Endodermal cell (in vitro differentiated cells): ENCODE measurements at places on chromosomes 2 and 18.
A peak's percentile ranks its signal among the peaks of the same experiment; 100 is the strongest.

GRCh38 chr2:201411421-201411820 lies 39.8 kb downstream of the TRAK2 start:
- no peak for DNase-seq

DNA sequence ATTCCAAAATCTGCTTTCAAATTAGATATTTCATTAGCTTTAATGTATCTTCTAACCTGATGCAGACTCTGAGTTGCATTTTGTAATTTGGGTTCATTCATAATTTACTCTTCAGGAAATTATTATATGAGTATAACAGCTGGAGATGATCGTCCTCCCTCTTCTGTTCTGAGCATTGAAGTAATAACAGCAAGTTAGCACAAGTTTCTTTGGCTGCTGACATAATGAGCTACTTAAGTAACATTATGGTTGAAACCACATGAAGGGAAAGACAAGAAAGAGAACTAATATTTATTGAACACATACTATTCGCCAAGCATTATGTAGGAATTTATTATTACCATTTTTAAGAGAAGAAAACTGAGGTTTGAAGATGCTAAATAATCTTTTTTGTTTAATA lies 75.1 kb downstream of the CPO start:
- DNase-seq: no peak

DNA sequence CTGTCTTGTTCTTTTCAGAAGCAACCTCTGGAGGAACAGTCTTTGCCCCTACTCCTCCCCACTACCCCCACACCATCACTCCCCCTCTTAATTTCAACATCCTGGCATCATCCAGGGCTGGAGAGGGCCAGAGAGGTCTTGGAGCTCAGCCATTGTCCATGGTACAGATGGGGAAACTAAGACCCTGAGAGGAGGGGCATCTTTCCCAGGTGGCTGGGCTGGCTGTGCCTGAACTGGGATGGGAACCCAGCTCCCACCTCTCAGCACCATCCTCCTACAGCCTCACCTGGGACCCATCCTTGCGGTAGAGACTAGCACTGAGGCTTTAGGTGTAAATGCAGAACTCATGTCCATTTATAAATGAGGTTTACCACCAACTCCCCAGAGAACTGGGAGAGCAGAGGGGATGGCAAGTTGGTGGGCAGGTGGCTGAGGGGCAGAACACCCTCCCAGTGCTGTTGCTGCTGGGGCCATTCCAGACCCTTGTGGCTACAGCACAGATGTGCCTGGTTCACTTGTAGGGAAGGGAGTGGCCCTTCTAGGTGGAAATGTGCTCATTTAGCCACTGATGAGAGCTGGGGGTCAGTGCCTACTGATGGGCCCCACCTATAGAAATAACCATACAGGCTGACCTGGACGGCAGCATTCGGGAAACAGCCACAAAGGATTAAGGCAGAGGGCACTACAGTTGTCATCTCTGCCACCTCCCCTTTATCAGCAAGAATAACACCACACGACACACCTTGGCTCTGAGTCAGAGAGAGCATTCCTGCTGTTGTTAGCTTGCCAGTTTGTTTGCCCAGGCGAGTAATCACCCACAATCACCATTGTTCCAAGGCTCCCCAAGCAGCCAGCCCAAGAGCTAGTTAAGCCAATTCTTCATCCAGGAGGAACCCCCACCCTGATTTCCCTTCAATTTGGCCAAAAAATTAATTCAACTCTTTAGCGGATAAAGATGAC lies 2.1 kb downstream of the MLPH start:
- peak; percentile 71 for DNase-seq

DNA sequence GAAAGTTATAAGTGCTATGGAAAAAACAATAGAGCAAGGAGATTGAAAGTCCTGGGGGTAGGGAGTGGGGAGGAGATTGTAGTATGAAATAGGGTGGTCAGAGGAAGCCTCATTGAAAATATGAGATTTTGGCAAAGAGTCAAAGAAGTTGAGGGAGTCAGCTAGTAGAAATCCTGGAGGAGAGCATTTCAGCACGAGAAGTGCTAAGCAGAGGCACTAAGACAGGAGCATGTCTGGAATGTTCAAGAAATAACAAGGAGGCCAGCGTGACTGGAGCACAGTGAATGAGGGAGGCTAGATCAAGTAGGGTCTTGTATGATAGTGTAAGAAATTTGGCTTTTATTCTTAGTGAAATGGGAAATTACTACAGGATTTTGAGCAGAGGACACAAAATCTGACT lies 2.1 kb upstream of the TSPYL6 start:
- DNase-seq: no peak

DNA sequence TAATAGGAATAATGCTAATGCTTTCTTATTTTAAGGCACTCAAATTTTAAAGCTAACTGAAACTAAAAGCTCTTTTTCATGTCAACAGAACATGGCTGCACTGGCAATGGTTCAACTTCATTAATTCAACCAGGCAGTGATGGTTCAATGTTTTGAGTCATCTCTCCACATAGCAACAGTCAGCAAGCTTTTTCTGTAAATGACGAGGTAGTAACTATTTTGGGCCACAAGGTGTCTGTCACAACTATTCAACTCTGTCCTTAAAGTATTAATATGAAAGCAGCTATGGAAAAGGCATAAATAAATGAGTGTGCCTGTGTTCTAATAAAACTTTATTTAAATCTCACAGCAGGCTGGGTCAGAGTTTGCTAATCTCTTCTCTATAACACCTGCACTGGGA lies 1425.6 kb upstream of the PIK3C3 start:
- DNase-seq: no peak

GRCh38 chr18:10826400-10826799 lies 300.6 kb downstream of the NAPG start:
- no peak for DNase-seq

- DNase-seq: no peak
Observed at GRCh38 chr2:43417300-43417699, 178.5 kb downstream of the THADA start.

GRCh38 chr2:224658780-224659405 lies 57.3 kb downstream of the CCDC195 start:
- no peak for DNase-seq

- DNase-seq: peak; percentile 88
Observed at GRCh38 chr2:84741182-84741822, 139.6 kb downstream of the TRABD2A start.

- DNase-seq: peak; percentile 41
Observed at GRCh38 chr2:230925443-230925878, 419 bp upstream of the GPR55 start.

- DNase-seq: no peak
Observed at GRCh38 chr2:218823196-218823855, 8.3 kb downstream of the PRKAG3 start.

GRCh38 chr2:71671895-71672825 lies 218.8 kb downstream of the DYSF start:
- peak; percentile 83 for DNase-seq

DNA sequence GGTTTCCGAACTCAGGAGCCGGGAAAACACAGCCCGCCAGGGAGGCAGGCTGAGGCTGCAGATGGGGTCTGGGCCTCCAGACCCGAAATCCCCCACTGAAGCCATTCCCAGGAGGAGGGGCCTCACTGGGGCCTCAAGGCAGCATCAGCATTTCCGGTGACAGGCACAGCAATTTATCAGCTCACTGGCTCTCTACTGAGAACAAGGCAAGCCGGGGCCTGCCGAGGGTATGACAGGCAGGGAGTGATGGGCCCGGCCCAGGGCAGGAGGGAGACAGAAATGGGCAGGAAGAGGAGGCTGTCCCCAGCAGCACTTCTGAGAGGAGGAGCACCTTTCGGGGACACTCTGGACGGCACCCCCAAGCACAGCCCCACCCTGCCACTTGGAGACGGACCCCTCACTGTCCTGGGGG lies 12.5 kb downstream of the SDC1 start:
- DNase-seq: peak; percentile 62

DNA sequence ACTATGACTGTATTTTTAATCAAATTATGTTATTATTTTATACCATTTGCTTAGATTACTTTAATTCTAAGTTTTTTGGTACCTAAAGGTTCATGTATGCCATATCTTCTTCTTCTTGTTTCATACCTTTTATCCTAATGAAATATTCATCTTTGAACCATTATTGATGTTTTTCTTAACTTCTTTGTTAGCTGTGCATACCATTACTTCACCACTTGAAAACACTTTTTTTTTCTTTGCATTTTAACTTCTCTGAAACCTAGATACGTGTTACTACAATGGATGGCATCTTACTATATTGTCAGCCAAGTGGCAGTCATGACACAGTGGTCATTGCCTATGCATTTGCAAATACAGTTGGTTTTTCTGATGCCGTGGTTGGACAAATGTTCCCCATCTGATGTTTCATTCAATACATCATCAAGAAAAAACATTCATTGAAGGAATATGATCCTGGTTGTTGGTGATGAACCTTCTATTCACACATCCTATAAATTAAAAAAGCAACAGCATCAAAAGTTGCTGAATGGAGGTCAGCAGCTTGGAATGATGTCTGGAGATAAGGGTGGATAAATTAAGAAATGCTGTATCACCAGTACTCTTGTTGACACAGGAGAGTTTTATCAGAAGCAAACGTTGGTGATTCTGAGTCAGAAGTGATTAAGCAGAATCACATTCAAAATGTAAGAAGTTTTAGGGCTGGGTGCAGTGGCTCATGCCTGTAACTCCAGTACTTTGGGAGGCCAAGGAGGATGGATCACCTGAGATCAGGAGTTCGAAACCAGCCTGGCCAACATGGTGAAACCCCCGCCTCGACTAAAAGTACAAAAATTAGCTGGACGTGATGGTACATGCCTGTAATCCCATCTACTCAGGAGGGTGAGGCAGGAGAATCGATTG lies 7.4 kb downstream of the IL36A start:
- DNase-seq: no peak

- no peak for DNase-seq
Observed at GRCh38 chr2:120406566-120406965, 60.6 kb downstream of the INHBB start.

DNA sequence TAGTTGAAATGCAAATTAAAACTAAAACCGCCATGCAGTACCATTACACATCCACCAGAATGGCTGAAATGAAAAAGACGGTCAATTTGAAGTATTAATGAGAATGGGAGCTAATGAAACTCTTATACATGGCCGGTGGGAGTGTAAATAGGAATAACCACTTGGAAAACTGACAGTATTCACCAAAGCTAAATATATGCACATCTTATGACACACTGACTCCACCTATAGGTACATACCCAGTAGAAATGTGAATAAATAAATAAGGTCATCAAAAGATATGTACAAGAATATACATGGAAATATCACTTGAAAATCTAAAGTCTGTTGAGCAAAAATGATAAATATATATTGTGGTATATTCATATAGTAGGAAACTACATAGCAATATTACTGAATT lies 57.7 kb downstream of the CWC22 start:
- DNase-seq: no peak

- no peak for DNase-seq
Observed at GRCh38 chr2:207879536-207879935, 109.8 kb upstream of the FZD5 start.

- DNase-seq: no peak
Observed at GRCh38 chr2:12452185-12452584, 264.6 kb upstream of the TRIB2 start.

DNA sequence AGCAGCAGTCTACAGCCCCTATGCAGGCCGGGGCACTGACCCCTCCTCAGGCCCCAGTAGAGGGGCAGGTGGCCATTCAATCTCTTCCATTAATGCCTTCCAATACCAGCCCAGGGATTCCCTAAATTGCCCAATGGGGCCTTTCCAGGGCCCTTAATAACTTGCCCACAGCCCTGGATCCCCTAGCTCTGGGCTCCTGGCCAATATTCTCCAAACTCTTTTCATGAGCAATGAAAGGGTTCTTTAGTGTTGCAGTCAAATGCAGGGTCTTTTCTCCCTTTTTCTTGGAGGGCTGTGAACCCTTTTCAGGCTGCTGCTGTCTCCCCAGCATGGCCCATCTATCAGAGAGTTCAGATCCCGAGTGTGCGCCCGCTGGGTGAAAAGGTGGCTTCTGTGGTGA lies 41.3 kb upstream of the SLC1A4 start:
- DNase-seq: no peak
